ENCODE measurements at places on chromosomes 11 and 22.
A peak's percentile ranks its signal among the peaks of the same experiment; 100 is the strongest.

- no peak for DNase-seq
Observed at GRCh38 chr11:107043242-107044006, 25.1 kb upstream of the GUCY1A2 start.

GRCh38 chr11:70338594-70338993 lies 59.7 kb upstream of the CTTN start:
- DNase-seq = no peak

GRCh38 chr11:119506436-119506835 lies 83.5 kb upstream of the THY1 start:
- DNase-seq = no peak

GRCh38 chr22:33389936-33390335 lies 331.8 kb upstream of the SYN3 start:
- DNase-seq = no peak

- DNase-seq = no peak
Observed at GRCh38 chr11:26030399-26030798, 301.5 kb upstream of the ANO3 start.

DNA sequence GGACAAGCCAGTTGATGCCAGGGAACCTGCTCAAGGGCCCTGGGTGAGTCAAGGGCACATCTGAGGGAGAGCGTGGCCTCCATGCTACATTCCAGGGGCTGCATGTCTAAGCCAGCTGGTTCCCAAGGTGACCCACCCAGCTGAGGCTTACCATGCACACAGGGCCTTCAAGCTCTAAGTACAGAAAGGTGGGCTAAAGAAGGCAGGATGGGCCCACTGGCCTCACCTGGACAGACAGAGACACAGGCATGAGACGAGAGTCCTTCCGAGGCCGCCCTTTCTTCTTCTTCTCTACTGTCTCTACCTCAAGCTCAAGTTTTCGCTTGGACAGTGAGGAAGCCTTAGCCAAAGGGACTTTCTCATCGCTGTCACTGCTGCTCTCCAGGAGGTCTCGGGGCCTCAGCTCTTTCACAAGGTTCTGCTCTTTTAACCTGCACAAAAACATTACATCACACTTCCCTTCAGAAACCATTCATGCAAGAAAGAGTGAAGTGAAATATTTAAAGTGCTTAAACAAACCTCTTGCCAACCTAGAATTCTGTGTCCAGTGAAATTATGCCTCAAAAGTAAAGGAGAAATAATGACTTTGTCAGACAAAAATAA lies 69.9 kb downstream of the HIRA start:
- DNase-seq = no peak

GRCh38 chr11:12088047-12088481 lies 22.3 kb upstream of the MICAL2 start:
- peak; percentile 82 for DNase-seq

GRCh38 chr22:23534851-23535717 lies 45.0 kb downstream of the IGLL1 start:
- no peak for DNase-seq

DNA sequence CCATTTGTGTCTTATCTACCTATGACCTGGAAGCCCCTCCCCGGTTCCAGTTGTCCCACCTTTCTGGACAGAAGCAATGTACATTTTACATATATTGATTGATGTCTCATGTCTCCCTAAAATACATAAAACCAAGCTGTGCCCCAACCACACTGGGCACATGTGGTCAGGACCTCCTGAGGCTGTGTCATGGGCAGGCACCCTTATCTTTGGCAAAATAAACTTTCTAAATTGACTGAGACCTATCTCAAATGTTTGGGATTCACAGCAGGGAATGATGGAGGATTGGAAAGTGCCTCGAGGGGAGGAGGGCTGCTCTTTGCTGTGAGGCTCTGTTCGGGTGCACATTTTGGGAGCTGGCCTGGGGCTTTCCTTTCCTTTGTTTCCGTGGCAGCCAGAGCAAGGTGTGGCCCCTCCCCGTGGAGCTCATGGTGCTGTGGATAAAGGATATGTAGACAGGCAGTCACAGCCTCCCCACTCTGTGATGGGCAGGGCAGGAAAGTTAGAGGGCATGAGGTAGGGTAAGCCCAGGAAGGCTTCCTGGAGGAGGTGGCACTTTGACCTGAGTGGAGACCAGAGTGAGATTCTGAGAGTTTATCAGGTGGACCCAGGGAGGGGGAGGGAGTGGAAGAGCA lies 615.6 kb downstream of the TBC1D22A start:
- no peak for DNase-seq

DNA sequence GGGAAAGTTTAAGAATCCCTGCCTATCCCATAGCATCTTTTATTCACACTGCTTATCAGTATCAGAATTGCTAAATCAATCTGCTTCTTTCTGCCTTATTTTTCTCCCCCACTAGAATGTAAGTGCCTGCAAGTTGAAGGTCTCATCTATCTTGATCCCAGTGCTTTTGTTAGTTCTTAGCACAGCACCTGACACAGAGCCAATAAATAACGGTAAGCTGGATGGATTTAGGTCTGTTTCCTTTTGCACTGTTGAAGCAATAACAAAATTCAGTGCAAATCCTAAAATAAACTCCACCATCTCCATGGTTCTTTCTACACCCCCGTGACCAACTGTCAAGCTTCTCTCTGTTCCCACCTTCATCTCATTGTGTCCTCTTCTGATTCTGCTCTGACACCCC lies 36.7 kb upstream of the CD44 start:
- DNase-seq = no peak

- no peak for DNase-seq
Observed at GRCh38 chr11:114441921-114442320, 2.7 kb downstream of the REXO2 start.

- DNase-seq = peak; percentile 73
Observed at GRCh38 chr22:36761553-36762240, 14.2 kb downstream of the IFT27 start.

- no peak for DNase-seq
Observed at GRCh38 chr11:75420224-75421034, 12.6 kb downstream of the KLHL35 start.

- no peak for DNase-seq
Observed at GRCh38 chr11:38014405-38014804, 1416.4 kb upstream of the RAG2 start.

- DNase-seq = no peak
Observed at GRCh38 chr11:119807841-119808240, 78.8 kb upstream of the NECTIN1 start.

GRCh38 chr11:44004452-44005062 lies 43.2 kb upstream of the ACCSL start:
- peak; percentile 61 for DNase-seq

- DNase-seq = no peak
Observed at GRCh38 chr22:23060612-23061400, 9.5 kb upstream of the GNAZ start.

- no peak for DNase-seq
Observed at GRCh38 chr11:123231777-123232176, 36.7 kb upstream of the CLMP start.

- DNase-seq = no peak
Observed at GRCh38 chr22:35045451-35045850, 20.5 kb upstream of the ISX start.

- no peak for DNase-seq
Observed at GRCh38 chr11:5931061-5931460, 11.0 kb upstream of the OR56A3 start.

DNA sequence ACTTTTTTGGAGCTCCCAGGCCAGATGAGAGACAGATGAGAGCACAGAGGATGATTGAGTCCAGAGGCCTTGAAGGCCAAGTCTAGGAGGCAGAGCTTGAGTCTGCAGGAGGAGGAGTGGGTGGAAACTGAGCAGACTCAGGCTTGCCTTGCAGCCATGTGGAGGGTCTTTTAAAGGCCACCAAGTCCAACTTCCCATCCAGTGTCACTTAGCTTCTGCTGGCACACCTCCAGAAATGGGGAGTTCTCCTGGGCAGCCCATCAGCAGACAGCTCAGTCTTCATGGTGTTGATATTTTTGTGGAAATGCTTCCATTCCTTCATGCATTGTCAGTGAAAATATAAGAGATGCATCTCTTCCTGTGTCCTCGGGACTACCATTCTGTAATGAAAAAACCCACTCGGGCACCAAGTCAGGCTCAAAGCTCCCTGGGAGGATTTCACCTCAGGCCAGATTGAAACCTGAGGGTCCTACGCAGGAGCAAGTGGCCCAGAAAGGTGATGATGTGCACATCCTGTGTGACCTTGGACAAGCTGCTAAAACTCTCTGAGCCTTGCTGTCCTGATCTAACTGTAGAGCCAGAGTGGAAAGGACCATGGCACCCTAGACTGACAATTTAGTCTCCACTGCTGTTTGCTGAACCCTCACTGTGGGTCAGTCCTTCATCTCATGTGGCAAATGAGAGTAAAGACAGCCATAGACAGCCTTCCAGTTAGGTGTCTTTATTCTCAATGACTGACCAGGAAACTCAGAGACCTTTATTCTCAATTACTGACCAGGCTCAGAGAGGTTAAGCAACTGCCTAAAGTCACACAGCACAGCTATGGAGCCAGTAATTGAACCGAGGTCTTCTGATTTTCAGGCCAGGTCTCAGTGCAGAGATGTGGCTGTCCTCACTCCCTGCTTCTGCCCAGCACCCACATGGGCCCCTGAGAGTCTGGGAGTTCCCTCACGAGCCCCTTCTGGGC lies 2.9 kb upstream of the LRRC32 start:
- no peak for DNase-seq

- no peak for DNase-seq
Observed at GRCh38 chr11:105861225-105861624, 160.8 kb downstream of the MSANTD4 start.

DNA sequence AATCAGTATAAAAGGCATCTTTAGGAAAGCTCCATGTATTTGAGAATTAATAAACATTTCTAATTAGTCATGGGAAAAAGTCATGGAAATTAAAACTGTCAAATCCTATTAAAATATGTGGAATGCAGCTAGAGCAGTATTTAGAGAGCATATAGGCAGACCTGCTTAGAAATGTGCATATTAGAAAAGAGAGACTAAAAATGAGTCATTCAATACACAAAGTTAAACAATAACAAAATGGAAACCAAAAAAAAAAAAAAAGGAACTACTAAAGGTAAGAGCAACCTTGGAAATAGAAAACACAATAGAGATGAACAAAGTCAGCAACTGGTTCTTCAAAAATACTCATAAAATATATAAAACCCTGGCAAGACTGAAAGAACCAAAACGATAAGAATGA lies 59.7 kb upstream of the RASSF10 start:
- no peak for DNase-seq

DNA sequence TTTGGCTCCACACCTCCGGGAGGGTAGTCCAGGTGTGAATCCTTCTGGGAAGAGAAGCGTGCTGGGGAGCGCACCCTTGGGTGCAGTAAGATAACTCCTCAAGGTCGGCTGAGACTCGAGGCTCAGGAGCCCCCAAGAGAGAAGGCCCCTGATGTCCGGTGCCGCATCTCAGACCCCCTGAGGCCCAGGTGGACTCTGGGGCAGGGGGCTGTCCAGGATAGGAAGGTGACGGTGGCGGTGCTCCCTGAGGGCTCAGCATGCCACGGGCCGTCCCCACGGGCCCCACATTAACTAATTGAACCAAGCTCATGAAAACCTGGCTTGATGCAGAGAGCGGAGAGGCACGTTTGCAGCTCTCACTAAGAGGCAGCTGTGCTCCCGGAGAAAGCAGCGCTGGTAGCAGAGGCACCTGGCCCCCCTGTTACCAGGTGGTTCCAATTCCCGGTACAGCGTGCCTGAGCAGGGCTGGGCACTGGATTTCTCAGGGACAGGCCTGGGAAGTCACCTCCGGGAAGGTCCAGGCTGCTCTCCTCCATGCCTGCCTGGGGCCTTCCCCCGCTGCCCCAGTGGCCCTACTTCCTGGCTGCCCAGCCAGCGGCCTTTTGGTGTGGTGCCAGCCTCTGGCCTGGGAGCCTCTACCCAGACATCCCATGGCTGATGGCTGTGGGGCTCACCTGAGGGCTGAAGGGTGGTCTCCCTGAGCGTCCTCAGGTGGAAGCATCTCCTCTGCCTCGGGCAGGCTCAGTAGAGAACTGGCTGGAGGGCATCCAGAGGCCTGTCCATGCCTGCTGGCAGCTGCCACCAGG lies 1.1 kb downstream of the KCNQ1 start:
- DNase-seq = no peak

DNA sequence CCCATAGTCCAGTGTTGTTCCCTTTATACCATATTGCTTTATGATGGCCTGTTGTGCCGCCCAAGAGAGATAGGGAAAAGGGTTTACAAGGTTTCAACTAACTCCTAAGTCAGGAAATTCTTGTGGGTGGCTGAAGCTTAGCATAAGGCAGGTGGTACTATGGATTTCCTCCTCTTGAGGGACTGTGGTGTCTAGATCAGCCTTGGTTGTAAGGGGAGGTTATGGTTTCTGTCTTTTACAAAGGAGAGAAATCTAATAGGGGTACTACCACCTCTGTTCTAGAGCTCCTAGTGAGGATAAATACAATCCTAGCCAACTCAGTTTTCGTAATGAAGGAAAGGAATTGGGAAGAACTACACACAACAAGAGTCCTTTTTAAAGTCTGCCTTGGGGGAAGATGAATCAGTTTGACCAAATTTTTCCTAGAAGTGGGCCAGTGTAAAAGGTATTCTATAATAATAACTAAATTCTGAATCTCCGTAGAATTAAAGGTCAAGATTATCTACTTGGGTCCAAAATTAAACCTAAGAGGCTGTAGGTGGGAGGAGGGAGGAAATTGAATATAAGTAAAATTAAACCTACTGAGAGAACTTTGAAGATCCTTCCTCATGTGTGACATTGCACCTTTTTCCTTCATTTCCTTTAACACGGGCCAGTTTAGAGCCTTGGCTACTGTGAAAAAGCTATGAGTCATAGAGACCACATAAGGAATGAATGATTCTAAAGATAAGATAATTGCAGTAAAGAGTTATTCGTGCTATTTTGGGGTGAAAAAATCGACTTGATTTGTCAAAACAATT lies 17.2 kb downstream of the DLAT start:
- no peak for DNase-seq

DNA sequence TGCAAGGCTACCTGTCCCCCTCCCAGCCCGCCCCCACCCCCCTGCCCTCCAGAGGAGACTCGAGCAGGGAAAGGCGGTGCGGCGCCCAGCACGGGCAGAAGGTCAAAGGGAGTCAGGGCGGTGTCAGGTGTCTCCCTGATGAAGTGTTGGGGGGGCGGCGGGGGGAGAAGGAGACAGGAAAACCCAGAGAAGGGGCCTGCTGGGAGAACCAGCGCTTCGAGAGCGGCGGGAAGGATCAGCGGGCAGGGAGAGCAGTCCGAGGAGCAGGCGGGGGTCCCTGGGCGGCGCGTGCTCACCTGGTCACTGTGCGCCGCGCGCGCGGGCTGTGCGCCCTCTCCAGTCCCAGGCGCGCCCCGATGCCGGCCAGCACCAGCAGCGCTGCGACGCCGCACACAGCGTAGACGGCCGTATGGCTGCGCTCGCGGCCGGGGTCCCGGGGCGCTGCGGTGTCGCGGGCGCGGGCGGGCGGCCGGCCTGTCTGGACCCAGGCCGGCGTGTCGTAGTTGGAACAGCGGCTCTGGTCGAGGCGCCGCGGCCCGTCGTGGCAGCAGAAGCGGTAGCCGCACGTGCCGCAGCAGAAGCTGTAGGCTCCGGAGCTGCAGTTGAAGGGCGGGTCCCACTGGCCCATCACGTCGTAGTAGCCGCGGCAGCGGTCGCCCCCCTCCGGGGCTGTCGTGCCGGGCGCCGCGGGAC lies 886 bp downstream of the SHISA8 start:
- no peak for DNase-seq

Data from lower leg skin (tissue), 4 donors.